ENCODE measurements at places on chromosomes 5 and 9.

DNA sequence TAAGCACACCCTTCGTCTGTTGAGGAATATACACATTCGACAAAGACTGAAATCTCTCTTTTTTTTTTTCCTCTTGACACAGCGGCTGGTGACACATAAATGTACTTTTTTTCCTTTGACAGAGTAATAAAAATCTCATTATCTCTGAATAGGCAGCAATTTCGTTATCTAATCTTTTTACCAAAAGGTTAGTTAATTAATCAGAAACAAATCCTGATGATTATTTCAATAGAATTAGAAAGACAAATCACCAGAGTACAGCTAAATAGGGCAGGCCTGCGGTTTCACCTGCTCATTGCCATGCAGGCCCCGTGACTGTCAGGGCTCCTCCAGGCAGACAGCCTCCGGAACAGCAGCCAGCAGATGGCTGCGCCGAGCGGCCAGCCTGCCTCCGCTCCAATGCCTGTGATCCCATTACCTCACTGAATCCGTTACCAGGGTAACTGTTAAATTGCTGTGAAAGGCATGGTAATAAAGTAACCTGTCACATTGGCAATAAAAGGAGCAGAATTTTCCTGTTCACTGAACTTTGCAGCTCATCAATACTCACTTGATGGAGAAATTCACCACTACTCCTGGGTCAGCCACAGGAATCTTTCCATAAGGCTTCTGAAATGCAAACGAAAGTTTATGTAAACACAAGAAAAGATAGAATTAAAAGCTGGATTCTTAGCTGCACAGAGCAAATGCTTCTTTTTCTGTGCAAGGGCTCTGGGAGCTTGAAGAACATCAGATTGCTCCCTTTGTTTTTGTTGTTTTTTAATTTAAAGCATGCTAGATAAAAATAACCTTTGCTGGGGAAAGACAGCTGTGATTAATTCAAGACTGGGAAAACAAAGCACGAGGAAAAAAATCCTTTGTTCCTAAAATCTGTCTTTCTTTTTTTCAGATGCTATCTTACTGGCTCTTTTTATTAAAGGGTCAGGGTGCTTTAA, 666.4 kb upstream of the ZNF608 start:
- peak; percentile 90 for DNase-seq

GRCh38 chr9:97419309-97419867, 7.5 kb downstream of the TDRD7 start:
- no peak for DNase-seq

DNA sequence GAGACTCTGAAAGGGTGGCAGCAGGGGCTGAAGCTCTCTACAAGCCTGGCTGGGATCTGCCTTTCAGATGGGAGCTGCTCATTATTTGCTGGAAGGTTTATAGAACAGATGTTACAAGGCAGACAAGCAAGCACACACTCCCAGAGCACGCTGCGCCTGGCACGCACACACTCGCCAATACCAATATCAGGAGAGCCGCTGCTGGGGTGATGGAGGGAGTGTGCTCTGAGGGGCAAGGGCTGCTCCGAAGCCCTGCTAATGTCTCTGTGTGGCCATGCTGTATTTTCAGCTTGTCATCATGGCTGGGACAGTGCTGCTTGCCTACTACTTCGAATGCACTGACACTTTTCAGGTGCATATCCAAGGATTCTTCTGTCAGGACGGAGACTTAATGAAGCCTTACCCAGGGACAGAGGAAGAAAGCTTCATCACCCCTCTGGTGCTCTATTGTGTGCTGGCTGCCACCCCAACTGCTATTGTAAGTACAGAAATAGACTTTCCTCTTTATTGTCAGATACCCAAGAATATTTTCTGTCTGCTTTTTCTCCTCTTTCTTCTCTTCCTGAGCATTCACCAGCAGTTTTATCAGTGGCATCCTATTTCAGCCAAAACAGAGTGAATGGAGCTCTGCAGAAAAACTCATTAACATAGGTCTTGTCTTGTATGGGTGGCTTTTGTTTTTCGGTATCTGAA, 115.1 kb downstream of the BAAT start:
- DNase-seq = peak; percentile 94

DNA sequence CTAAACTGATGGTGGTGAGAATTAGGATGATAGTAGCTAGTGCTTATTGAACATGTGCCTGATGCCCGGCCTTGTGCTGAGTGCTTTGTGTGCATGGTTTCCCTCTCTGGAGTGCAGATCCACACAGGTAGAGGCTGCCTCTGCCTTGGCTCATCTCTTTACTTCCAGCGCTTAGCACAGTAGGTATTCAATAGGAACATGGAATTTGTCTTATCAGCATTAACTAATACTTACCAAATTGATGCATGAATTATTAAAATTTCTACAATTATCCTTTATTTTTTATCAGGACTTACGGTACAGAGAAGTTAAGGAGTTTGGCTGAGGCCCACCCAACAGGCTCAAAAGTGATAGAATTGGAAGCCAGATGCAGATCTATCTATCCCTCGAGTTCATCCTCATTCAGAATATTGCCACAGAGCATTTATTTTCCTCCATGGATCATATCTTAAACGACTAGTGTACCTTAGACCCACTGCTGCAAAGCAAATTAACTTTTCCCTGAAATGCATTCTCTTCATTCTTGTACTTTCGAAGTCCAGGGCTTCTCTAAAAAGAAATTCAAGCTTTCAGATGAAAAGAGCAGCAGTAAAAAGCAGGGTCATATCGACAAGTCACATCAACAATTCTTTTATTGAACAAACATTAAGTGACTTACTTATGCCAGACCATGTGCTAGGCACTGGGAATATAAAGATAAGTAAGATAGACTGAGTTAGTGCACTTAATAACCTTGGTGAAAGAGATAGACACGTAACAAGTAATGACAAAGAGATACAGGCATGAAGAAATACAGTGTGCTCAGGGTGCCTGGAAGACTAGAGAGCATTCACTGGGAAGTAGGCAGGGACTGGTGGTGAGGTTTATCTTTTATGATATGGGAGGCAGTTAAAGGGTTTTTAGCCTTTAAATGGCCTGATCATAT, 290.0 kb downstream of the ARRDC3 start:
- DNase-seq = no peak

- DNase-seq = no peak
Observed at GRCh38 chr5:177303925-177304391, 359 bp downstream of the PRELID1 start.

DNA sequence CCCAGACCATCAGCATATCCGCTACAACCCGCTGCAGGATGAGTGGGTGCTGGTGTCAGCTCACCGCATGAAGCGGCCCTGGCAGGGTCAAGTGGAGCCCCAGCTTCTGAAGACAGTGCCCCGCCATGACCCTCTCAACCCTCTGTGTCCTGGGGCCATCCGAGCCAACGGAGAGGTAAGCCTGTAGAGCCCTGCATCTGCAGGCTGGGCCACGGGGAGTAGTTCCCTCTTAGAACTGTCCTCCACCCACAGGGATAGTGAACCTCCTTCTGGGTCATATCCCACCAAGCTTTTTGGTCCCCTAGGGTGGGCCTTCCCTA, 569 bp downstream of the GALT start:
- DNase-seq = no peak

GRCh38 chr9:125338929-125339328, 77.3 kb downstream of the GAPVD1 start:
- DNase-seq = no peak

DNA sequence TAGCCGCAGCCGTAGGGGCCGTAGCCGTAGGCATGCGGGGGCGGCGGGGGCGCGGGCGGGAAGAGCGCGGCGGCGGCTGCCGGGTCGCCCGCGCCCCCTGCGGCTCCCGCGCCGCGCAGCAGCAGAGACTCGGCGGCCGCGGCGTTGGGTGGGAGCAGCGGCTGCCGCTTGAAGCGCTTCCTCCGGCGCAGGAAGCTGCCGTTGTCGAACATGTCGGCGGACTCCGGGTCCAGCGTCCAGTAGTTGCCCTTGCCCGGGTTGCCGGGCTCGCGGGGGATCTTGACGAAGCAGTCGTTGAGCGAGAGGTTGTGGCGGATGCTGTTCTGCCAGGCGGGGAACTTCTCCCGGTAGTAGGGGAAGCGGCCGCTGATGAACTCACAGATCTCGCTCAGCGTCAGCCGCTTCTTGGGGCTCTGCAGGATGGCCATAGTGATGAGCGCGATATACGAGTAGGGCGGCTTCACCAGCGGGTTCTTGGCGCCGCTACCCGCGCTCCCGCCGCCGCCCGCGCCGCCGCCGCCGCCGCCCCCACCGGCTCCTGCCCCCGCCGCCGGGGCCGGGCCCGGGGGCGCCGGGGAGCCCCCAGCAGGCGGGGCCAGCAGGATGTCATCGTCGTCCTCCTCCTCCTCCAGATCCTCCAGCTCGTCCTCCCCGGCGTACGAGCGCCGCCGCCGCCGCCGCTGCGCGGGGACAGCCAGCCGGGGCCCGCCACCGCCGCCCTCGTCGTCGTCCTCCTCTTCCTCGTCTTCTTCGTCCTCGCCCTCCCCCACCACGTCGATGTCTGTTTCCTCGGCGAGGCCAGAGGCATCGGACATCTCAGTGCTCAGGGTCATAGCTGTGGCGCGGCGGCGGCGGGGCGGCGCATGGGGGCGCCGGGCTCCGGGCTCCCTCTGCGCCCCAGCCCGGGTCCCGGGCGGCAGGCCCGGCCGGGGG, 781 bp downstream of the FOXD1 start:
- peak; percentile 34 for DNase-seq

DNA sequence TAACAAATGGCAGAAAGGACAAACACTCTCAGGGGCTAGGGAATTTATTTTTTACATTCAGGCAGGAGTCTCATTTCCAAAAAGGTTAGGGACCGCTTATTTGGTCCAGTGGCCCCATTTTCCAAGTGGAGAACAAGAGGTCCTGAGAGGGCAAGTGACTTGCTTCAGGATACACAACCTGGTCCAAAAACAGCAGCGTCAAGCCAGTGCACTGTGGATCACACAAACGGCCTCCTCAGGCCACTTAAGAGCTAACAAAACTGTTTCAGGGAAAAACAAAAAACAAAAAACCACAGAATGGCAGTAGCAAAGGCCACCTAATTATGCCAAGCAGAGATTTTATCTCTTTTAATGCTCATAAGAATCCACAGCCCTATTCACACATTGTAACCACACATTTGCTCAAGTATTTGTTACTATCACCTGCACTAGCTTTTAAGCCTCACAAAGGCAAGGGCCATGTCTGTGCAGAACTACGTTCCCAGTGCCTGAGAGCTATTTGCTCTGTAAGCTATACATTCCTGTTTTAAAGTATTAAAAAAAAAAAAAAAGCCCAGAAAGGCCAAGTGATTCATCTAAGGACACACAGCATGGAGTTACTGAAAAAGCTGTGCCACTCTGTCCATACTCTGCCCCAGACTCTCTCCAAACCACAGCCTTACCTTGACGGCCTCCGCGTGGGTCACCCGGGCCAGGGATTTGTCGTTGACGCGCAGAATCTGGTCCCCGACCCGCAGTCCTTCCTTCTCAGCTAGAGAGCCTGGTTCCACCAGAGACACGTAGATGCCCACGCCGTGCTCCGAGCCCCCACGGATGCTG, 1.5 kb downstream of the WHRN start:
- no peak for DNase-seq
